ENCODE measurements at places on chromosomes 2 and 18.
A peak's percentile ranks its signal among the peaks of the same experiment; 100 is the strongest.

- DNase-seq, result no peak
Observed at GRCh38 chr18:31419457-31419932, 28.0 kb upstream of the DSG3 start.

GRCh38 chr2:2942906-2943305 lies 434.7 kb downstream of the EIPR1 start:
- no peak for DNase-seq

DNA sequence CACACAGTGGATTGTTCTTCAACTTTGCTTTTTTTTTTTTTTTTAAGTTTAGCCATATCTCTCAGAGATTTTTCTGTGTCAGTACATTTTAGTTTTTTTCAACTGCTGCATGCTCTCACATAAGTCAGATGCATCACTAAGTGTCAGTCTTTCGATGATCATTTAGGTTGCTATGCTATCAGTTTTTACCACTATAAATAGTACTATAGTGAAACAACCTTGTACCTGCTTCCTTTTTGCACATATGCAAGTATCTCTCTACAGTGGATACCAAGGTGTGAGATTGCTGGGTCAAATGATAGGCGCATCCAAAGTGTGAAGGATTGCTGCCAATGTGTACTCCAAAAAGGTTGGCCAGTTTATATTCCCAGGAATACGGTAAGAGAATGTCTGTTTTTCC lies 33.5 kb upstream of the MAP4K3 start:
- DNase-seq, result no peak

- no peak for DNase-seq
Observed at GRCh38 chr2:217907266-217907665, 95.5 kb downstream of the TNS1 start.

- DNase-seq, result no peak
Observed at GRCh38 chr2:54469484-54470053, 13.4 kb downstream of the SPTBN1 start.

GRCh38 chr2:38109732-38110181 lies 33.8 kb upstream of the CYP1B1 start:
- no peak for DNase-seq

DNA sequence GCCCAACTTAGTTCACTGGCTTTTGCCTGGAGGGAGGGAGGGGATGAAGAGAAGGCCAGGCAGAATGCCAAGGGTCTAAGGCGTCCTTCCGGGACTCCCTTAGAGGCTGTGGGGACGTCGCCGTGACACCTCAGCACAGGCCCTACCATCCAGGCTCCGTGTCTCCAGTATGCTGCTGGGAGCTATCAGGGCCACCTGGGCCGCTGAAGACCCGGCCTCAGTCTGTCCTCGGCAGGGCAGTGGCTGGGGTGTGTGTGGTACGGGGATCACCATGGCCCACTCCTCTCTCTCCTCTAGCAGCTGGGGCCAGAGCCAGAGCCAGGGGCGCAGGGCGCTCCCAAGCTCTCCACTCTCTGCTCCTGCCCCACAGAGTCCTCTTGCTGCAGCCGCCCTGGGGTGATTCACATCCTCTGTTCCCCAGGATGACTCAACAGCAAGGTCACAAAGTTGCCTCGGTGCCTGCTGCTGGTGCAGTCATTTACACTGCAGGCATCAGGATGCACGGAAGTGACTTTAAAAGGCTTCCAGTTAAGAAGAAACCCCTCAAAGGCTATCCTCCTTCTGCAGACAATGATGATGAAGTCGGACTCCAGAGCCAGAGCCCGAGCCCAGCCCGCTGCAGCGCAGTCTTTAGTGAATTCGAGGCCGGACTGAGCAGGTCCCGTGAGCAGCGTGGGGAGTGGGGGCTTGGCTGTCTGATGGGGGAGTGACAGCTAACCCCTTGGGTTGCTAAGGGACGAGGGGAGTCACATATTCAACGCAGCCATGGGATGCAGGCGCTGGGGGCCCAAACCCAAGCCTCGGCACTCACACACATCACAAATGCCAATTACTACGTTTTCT lies 31.9 kb downstream of the SNORC start:
- DNase-seq, result no peak

- DNase-seq, result no peak
Observed at GRCh38 chr2:25323042-25323514, 18.6 kb downstream of the DNMT3A start.

- DNase-seq, result peak; percentile 41
Observed at GRCh38 chr2:70939001-70939838, 3.5 kb downstream of the ATP6V1B1 start.

- no peak for DNase-seq
Observed at GRCh38 chr2:105858868-105859693, 114.4 kb downstream of the NCK2 start.

DNA sequence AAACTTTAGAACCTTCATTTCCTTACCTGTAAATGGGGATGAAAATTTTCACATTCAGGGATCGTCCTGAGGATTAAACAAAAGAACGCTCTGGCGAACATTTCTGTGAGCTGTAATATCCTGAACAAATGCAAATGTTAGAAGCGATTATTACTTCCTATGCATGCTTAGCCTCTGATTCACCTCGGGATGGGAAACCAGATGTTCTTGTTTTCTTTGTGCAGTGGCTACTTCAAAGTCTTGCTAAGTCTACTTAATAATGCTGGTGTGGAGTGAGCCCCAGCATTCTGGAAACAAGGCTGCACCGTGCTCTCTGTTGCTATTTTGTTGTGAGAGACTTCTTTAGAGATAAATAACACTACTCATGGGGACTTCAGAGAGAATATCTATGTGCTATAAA lies 119.1 kb upstream of the PELI1 start:
- no peak for DNase-seq

GRCh38 chr2:229201521-229201920 lies 69.6 kb downstream of the PID1 start:
- DNase-seq, result no peak

DNA sequence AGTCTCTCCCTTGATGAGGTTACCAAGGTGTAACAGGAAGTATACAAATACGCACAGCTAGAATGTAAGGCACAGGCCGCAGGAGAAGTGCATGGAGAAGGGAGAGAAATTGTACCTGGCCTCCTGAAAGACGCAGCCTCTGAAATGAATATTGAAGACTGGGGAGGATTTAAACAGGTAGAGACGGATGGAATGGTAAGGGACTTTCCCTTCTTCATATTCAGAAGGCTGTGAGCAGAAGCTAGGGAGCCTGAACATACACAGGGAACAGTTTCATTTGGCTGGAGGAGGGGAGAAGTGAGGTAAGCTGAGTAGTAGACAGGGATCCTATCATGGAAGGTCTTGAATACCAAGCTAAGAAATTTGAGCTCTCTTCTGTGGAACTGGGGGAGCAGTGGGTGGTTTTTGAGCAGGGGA lies 112.7 kb downstream of the ANKRD44 start:
- no peak for DNase-seq

- no peak for DNase-seq
Observed at GRCh38 chr2:55565613-55566012, 46.1 kb downstream of the CFAP36 start.

DNA sequence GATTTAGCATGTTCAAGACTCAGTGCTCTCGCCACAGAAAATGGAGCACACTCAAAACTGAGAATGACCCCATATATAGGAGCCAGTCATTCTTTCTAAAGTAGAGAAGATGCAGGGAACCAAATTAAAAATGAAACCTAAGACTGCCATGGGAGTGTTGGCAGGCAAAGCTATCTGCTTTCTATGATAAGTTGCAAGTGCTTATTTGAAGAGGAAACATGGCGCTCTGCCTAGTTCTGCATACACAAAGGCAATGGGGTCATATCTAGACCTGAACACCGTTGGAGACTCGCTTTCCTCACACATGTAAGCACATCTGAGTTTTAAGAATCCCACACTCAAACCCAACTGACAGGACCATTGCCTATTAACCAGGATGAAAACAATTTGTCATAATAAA lies 292.5 kb downstream of the ALK start:
- no peak for DNase-seq

GRCh38 chr2:143434445-143434844 lies 305.2 kb downstream of the ARHGAP15 start:
- no peak for DNase-seq

- no peak for DNase-seq
Observed at GRCh38 chr2:3965211-3965610, 261.8 kb downstream of the DCDC2C start.

DNA sequence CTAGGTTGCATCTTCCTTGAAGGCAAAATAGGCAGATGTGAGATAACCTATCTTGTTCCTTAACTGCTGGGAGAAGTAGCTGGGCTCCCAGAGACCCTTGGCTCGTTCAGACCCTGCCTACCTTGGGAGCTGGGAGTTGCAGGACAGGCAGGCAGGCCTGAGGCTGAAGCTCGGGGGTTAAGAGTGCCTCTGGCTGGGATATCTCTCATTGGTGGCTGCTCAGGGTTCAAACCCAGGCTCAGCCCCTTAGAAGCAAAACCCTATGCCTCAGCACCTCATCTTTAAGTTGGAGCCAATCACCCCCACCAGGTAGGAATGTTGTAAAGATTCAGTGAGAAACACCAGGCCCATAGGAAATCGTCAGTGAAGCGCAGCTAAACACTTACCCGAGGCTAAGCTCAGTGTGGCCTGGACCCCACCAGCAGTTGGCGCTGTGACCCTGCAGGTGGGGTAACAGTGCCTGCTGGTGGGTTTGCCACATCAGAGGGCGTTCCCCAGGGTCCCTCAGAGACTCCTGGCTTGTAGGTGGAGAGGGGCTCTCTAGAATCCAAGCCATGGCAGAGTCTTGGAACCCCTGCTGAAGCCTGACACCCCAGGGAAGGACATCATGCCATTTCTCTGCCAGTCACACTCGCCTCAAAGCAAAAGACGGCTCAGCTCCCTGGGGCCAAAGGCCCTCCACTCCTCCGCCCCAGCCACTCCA lies 54.6 kb upstream of the GPR17 start:
- DNase-seq, result peak; percentile 74

DNA sequence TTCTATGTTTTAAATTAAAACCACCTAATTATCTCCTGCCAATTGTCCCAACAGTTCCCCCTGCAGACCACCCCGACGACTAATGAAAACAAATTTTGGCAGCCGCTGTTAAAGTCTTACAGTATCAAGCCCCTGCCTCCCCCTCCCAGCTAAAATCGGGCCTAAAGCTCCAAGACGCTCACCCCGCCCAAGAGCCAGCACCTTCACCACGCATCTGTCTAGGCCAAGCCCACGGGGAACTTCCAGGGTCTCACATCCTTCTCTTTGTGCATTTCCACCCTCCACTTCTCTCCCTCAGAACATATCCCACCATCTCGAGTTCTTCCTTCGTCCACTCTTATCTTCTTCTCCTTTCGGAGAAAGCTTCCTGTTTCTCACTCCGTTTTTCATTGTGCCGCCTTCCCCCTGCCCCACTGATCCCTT lies 445 bp downstream of the PRPF40A start:
- peak; percentile 42 for DNase-seq

DNA sequence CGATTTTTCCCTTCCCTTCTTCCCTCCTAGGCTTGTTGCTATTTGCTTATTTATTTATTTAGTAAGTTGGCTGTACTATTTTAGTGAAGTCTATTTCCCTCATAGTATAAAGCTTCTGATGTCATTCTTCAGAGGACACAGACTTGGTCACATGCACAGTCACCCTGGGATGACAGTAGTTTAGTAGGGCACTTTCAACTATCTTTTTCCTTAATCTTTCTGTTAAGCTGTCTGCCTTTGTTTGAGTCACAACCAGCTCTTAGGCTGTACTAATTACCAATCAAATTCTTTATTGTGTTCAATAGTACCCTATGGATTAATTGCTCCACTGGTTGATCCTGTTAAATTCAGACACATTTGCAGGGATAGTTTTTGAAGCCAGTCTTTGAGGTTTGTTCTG lies 26.9 kb upstream of the RAB31 start:
- DNase-seq, result no peak

- no peak for DNase-seq
Observed at GRCh38 chr18:7778181-7778580, 211.1 kb downstream of the PTPRM start.

DNA sequence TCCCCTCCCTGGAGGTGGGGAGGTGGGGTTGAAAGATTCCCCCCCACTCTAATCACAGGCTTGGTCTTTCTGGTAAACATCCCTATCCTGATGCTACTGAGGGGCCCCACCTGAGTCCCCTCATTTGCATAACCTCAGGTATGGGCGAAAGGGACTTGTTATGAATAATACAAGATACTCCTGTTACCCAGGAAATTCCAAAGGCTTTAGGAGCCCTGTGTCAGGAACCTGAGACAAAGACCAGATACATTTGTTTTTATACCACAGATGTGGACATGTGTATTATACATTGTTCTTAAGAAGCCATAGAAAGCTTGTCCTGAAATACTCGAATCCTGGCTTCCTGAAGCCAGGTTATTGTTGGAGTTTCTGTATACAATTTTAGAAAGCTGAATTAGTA lies 62.8 kb downstream of the MYO1B start:
- no peak for DNase-seq

DNA sequence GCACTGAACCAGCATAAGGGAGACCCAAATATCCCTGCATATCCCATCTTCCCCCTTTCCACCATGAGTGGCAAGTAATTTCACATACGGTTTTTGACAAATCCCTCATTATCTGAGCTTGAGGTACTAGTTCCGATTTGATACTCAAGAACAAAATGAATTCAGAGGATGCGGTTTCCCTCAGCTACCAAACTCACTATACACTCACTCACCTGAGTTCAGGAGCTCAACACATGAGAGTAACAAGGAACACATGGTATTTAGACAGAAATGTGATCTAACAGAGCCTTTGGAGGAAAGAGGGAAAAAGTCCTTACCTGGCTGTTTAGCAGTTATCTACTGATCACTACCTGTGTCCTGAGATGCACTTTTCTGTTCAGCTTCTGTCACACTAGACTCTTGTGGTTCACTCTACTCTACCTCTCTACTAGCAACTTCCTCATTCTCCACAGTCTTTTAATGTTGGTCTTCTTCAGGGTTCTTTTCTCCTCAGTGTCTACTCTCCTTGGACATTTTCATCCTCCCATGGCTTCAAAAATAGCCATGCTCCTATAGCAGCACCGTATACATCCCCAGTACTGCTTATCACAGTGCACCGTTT lies 25.1 kb downstream of the ASXL2 start:
- DNase-seq, result no peak

DNA sequence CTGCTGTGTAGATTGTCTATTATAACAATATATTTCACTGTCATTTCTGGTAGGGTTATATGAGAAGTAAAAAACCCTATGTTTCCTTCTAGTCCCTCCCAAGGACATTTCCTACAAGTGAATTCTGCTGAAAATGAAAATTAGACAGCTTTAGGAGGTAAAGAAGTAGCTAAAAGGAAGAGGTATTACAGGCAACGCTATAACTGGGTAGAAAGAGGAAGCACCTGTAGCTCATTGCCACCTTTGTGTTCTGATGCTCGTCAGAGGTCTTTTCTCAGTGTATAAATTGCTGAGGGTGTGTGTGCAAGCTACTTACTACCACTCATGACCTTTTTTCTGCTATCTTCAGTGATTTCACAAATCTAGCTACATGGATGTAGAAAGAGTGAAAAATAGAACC lies 1.4 kb downstream of the DNAJC10 start:
- no peak for DNase-seq

- DNase-seq, result no peak
Observed at GRCh38 chr2:149129433-149129832, 90.9 kb downstream of the LYPD6B start.

DNA sequence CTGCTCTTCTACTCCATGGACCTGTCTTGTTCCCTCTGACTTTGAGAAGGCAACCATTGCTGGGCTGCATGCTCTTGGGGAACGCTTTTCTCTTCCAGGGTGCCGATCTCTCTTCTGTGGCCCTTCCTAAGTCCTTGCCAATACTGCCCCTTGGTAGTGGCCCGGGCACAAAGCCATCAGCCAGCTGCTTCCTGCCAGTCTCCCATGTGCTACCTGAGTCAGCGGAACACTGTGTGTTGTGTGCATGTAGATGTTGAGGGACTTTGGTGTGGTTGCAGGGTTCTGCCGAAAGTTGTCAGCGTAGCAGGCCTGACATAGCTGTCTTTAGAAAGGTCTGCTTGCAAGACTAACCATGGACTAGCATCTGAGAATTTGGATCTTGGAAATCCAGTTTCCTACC lies 35.4 kb downstream of the MGAT5 start:
- no peak for DNase-seq
